ENCODE measurements at places on chromosomes 5 and 9.

DNA sequence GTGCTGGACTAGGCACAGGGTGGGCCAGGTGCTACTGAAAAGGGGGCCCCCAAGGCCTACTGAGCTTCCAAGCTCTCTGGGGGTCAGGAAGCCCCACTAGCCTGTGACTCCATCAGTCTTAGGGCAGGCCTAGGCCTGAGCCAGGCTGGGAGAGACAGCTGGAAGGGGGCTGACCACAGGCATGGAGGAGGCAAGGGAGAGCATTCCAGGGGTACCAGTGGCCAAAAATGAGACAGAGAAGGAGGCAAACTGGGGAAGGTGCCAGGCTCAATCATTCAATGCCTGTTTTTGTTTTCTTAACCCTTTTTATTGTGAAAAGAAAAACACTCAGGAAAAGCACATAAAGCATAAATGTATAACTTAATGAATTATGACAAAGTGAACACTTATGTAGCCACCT is 26.2 kb upstream of the TCF7 start:
- peak; percentile 47 for DNase-seq

DNA sequence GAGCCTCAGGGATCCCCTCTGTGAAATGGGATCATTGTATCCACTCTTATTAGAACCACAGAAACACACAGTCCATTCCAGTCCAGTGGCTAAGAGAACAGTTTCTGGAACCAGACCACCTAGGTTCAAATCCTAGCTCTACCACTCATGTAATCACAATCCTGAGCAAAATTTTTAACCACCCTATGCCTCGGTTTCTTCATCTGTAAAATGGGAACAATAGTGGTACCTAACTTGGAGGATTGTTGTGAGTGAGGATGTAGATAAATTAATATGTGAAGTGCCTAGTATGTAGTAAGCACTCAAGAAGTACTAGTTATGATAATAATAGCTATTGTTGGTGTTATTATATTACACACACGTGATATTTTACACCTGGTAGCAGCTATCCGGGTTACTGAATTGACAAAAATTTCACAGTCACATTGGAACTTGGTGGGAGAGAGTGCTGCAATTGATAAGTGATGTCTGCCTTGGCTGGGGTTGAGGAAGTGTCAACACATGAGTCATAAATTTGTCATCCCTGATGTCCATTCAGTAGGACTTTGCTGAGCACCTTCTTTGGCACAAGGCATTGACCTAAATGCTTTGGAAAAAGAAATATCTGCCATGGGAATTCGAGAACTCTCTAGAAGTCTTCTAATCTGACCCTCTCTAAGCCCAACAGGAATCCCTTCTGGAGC is 68.4 kb downstream of the COL27A1 start:
- peak; percentile 74 for DNase-seq

- no peak for DNase-seq
Observed at GRCh38 chr5:165877475-165877874, 2372.1 kb downstream of the MAT2B start.

DNA sequence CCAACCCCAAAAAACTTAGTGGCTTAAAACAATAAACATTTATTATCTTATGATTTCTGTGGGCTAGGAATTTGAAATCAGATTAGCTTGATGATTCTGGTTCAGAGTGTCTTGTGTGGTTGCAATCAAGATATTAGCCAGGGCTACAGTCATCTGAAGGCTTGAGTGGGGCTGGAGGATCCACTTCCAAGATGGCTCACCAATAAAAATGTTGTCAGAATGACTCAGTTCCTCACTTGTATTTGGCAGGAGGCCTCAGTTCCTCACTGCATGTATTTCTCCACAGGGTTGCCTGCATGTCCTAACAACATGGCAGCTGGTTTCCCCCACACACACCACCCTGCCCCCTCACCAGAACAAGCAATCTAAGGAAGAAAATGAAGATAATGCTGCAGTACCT is 98.2 kb upstream of the NIPBL start:
- no peak for DNase-seq

GRCh38 chr9:97508852-97509251 is 7.4 kb downstream of the TMOD1 start:
- DNase-seq = no peak

GRCh38 chr5:37988454-37989046 is 148.7 kb upstream of the GDNF start:
- no peak for DNase-seq

DNA sequence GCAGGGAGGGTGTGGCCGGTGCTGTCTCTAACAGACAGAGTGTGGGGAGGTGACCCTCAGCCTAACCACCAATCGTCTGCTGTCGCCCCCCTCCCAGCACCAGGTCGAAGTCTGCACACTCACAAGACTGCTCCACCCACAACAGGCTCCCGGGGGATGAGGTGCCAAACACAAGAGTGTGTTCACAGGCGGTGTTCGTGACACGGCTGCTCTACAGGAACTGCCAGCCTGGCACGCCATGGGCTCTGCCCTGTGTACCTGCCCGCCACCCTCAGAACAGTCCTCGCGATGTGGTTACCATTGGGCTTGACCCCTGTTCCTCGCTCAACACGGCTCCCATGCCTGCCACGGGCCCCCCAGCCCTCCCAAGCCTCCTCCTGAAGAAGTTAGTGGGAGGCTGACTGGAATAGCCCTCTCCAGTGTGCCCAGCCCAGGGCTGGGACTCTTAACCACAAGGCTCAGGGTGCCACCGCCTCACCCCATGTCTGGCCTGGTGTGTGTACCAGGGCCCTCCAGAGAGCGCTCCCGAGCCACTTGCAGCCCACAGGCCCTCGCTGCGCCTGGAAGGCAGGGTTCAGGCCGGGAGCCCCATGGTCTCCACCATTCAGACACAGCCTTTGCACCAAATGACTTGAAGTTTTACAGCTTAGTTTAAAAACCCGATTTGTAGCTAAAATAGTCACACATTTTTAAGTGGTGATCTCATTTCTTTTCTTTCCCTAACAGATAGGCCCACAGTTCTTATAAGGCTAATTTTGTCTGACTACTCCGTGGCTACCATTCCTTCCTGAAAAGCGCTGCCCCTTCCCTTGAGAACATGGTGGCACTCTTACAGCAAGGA is 102.5 kb downstream of the CAMSAP1 start:
- DNase-seq = peak; percentile 39

DNA sequence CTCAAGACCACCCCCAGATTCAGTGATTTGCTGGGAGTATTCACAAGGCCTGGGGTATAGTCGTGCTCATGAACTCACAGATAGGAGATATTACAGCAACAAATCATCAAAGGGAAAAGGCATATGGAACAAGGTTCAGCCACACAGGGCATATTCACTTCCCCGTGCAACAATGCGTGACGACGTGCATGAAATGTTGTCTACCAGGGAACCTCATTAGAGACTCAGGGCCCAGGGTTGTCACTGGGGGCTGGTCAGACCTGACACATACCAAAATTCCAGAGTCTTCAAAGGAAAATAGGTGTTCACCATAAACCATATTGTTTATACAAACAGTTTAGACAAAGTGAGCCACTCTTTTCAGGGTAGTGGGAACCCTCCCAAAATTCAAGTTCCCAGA is 212.4 kb downstream of the RFK start:
- no peak for DNase-seq

GRCh38 chr5:159734366-159734765 is 181.9 kb upstream of the ADRA1B start:
- no peak for DNase-seq

DNA sequence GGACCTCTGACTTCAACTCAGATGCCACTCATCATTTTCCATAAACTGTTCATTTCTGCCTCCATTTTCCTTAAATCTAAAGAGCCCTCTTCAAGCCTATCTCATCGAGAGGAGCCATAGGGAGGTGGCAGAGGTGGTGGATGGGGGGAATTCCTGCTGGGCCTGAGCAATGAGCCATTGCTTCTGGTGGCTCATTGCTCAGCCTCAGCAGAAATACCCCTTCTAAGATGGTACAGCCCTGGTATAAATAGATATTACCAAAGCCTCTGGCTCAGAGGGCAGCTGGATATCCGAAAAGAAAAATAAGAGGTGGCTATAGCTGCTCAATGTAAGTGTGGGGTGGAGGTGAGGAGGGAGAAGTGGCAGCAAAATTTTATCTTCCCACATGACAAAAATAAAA is 313.5 kb downstream of the CAAP1 start:
- no peak for DNase-seq

- no peak for DNase-seq
Observed at GRCh38 chr9:131704141-131704983, 35.5 kb downstream of the RAPGEF1 start.

DNA sequence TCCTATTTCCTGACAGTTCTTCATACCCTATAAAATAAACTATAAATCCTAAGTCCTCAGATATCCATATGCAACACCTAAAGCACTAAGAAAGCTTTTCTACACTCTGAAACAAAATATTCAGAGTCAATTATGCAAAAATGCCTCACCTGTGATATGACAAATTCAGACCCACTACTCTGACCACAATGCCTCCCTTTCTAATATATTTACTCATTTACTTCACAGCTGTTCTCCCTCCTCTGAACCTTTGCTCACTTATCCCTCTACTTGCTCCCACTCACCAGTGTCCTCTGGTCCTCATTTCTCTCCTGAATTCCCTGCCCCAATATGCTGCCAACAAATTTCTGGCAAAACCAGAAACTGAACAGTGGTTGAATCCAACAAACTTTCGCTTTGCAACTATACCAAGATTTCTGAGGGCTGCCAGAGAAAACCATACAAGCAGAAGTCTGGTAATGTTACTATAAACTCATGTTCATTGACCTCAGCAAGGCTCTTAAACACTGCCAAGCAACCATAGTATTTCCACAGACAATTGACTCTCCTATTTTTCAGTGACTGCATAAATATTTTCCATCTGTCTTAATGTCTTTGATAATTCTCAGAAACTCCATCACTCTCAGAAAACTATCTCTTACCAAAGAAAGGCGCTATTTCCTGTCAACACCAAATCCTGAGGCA is 7.1 kb downstream of the CCNH start:
- no peak for DNase-seq

DNA sequence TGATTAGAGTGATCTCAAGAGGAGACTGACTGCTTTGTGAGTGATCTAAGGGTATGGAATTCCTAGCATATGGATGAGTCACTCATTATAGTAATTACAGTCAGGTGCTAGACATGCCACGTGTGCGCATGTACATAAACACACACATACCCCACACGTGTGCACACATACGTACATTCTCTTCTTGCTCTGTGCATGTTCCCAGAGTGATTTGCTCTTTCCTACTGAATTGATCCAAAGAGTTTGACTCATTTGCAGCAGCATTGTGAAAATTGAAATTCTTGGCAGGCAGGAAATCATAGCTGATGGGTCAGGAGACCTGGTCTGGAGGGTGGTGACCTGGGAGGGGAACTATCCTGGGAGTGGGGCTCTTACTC is 63.8 kb downstream of the ANGPTL2 start:
- DNase-seq = peak; percentile 58

Measured in fibroblast of skin of scalp (primary cell).